Glutamatergic neuron (in vitro differentiated cells): ENCODE measurements at places on chromosomes 13 and 19.

- DNase-seq = no peak
- no peaks in the 10 kb centered on the region for H3K36me3 ChIP-seq
- H3K27me3 ChIP-seq = peaks cover 18% of the 10 kb centered on the region
- H3K4me3 ChIP-seq = peak overlapping the region; percentile 25
Observed at GRCh38 chr19:55672418-55672817, 2.6 kb upstream of the EPN1 start.

- no peak overlapping the region for H3K27ac ChIP-seq
- no peaks in the 10 kb centered on the region for H3K27me3 ChIP-seq
- H3K4me1 ChIP-seq = no peaks in the 10 kb centered on the region
- no peak overlapping the region for H3K4me3 ChIP-seq
Observed at GRCh38 chr19:9406798-9407352, 28.5 kb downstream of the ZNF266 start.

DNA sequence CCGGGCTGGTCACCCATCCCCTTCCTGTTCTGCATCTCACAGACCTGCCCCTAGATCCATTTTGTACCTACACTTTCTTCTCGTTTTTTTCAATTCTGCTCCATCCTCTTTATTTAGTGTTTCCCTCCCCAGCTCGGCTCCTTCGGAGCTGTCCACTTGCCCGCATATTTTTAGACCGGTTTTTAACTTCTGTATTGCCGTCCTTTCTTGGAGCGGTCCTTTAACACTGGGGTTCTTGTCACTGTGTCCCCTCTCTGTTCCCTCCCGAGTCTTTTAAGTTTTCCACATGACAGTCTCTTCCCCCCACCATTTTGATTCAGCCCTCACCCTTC is 1.7 kb downstream of the ARHGAP35 start:
- no peak overlapping the region for H3K27ac ChIP-seq
- peaks cover 6% of the 10 kb centered on the region for H3K27me3 ChIP-seq

- no peaks in the 10 kb centered on the region for H3K36me3 ChIP-seq
- peaks cover 47% of the 10 kb centered on the region for H3K4me1 ChIP-seq
- no peak for DNase-seq
- peak overlapping the region; percentile 13 for H3K4me3 ChIP-seq
- peak overlapping the region; percentile 7 for H3K27ac ChIP-seq
- H3K27me3 ChIP-seq = peaks cover 12% of the 10 kb centered on the region
Observed at GRCh38 chr19:30525383-30525782, 153.2 kb downstream of the ZNF536 start.

DNA sequence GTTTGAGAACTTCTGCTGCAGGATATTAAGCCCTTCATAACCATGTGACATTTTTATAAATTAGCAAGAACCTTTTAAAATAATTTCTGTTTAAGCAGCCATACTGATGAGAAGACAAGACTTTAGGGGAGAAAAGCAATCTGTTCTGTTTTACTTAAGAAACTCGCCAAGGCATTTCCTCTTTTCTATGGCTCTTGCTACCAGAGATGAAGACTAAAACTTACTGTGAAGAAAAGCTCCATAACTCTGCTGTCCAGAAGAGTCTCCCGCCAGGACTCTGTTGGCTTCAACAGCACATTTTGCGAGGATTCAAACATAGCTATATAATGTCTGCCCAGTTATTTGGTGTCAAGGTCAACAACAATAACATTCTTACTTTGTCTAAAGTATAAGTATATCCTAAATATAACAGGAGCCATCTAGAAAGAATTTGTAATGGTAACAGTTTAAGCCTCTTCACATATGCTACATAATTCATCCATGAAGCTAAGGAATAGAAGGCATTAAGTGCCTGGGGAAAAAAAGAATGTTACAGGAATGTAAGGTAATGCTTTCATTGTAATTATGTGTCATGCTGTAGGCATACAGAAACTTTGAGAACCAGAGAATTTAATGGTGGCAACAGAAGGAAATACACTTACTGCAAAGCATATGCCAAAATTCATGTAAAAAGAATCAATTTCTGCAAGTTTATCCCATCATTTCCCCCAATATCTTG is 53.2 kb upstream of the EEF1AKMT1 start:
- no peaks in the 10 kb centered on the region for H3K36me3 ChIP-seq
- H3K4me1 ChIP-seq = peaks cover 18% of the 10 kb centered on the region
- no peaks in the 10 kb centered on the region for H3K27me3 ChIP-seq
- H3K27ac ChIP-seq = no peak overlapping the region

DNA sequence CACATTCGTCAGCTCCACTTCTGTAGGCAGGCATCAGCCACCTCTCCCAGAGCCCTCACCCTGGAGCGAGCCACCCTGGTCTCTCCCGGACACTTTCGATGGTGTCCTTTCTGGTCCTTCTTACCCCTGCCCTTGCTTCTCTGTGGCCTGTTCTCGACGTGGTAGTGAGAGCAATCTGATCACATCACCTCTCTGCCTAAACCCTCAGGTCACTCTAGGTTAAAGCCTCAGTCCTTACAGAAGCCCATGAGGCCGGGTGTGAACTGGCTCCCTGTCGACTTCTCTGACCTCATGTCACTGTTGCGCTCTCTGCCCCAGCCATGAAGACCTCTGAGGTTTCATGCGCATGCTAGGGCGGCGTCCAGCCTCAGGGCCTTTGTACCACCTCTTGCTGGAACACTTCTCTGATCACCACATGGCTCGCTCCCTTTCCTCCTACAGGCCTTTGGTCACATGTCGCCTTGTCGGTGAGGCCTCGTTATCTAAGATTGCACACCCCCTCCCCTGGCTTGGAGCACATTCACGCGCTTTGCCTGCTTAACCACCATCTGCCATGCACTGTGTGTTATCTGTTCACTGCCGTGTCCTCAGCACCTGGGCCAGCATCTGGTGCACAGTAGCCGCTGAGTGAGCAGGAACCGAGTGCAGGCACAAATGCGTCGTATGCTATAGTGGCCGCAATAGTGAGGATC is 101.5 kb downstream of the DPF1 start:
- H3K36me3 ChIP-seq = peaks cover 47% of the 10 kb centered on the region
- H3K4me3 ChIP-seq = no peak overlapping the region

- DNase-seq = no peak
- H3K4me1 ChIP-seq = peaks cover 5% of the 10 kb centered on the region
- H3K36me3 ChIP-seq = no peaks in the 10 kb centered on the region
- no peak overlapping the region for H3K27ac ChIP-seq
- peak overlapping the region; percentile 74 for H3K4me3 ChIP-seq
- peaks cover 38% of the 10 kb centered on the region for H3K27me3 ChIP-seq
Observed at GRCh38 chr19:10290357-10290875, 664 bp downstream of the ICAM5 start.
